Hematopoietic multipotent progenitor cell treated with erythropoietin and hydrocortisone succinate and interleukin-3 and kit ligand, for 17 days (in vitro differentiated cells): ENCODE measurements at places on chromosomes 1 and 21.

DNA sequence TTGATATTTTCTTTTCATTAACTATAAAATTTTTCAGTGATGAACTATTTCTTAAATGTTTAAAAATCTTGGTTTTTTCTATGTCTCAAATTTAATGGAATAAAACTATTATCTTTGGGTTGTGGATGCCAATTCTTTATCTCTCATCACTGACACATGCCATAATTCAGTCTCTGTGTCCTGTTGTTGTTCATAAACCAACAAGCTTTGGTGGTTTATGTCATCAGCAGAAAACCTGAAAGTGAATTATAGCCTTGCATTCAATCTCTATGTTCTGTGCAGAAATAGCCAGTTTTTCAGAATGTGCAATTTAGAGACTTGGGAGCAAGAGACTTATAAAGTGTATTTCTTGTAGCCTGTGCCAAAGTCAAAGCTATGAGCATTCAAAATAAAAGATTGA, 462.6 kb upstream of the ADGRL4 start:
- no peak for DNase-seq

DNA sequence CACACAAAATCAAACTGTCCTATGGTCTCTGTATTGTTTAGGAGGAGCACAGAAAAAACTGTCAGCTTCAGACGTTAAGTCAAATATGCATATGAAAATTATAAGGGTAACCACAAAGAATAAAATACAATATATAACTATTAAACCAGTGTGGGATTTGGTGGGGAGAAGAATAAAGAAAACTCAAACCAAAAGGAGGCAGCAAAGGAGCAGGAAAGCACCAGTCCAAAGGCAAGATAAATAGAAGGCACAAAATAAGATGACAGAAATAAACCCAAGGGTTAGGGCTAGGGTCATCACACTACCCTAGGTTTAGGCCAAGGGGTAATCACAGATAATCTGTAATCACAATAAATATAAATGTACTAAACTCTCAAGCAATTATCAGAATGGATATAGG, 32.8 kb downstream of the DLGAP3 start:
- DNase-seq = no peak

DNA sequence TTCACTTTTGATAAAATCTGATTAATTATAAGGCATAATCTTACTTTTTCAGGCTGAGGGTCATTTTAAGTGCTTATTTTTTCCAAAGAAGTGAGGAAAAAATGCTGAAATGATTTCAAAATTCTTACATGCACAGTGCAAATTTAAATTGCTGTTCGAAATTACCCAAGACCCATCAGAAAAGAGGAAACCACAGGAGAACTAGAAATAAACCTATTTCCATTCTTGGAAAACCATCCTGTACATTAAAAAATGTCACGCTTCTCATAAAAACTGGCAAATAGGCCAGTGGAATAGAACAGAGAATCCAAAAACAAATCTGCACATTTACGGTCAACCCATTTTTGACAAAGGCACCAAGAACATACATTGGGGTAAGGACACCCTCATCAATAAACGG, 414.9 kb downstream of the SMYD3 start:
- no peak for DNase-seq

- DNase-seq = no peak
These were observed 110.2 kb upstream of the FGGY start for GRCh38 chr1:59186656-59187055.

DNA sequence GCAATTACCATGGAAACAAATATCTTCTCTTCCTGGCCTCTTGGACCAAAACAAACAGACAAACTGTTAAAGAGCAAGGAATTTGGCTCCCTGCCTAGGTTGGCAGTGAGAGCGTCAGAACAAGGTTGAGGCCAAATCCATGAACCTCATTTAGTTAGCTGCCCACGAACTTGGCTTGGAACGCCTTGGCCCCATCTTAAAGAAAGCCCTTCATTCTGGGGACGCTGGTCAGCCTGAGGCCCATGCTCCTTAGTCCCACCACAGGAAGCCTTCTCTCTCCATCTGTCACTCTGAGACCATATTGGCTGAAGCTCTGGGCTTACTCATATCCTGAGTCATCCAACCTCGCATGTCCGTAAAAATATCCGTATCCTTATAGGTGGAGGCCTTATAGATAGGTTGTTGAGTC, 62.4 kb upstream of the DIRAS3 start:
- DNase-seq = no peak
